Stimulated activated CD4-positive, alpha-beta T cell treated with anti-CD3 and anti-CD28 coated beads, Interleukin-15, amount 100 ng/mL, for 48 hours (primary cell): ENCODE measurements at places on chromosomes 1 and 21.

- DNase-seq, result no peak
These were observed 16.3 kb upstream of the IFNLR1 start for GRCh38 chr1:24203404-24203803.

GRCh38 chr1:161044908-161045735 is 655 bp downstream of the USF1 start:
- no peak for DNase-seq

GRCh38 chr1:38992412-38993111 is 1.5 kb downstream of the AKIRIN1 start:
- no peak for DNase-seq

GRCh38 chr1:27471477-27471876 is 18.5 kb downstream of the WASF2 start:
- no peak for DNase-seq

DNA sequence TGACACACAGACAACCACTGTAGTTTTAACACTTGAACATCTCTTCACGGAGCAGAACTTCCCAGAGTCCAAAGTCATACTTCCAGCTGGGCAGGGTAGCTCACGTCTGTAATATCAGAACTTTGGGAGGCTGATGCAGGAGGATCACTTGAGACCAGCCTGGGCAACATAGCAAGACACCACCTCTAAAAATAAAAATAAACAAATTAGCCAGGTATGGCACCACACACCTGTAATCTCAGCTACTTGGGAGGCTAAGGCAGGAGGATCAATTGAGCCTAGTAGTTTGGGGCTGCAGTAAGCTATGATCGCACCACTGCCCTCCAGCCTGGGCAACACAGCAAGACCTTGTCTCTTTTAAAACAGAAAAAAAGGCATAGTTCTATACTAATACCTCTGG is 24.3 kb upstream of the EFHD2 start:
- no peak for DNase-seq
